Left renal pelvis (tissue), 4 donors: ENCODE measurements at places on chromosomes 13 and 19.
A peak's percentile ranks its signal among the peaks of the same experiment; 100 is the strongest.

- DNase-seq, result no peak
Observed at GRCh38 chr13:40758811-40759210, 12.2 kb downstream of the MRPS31 start.

DNA sequence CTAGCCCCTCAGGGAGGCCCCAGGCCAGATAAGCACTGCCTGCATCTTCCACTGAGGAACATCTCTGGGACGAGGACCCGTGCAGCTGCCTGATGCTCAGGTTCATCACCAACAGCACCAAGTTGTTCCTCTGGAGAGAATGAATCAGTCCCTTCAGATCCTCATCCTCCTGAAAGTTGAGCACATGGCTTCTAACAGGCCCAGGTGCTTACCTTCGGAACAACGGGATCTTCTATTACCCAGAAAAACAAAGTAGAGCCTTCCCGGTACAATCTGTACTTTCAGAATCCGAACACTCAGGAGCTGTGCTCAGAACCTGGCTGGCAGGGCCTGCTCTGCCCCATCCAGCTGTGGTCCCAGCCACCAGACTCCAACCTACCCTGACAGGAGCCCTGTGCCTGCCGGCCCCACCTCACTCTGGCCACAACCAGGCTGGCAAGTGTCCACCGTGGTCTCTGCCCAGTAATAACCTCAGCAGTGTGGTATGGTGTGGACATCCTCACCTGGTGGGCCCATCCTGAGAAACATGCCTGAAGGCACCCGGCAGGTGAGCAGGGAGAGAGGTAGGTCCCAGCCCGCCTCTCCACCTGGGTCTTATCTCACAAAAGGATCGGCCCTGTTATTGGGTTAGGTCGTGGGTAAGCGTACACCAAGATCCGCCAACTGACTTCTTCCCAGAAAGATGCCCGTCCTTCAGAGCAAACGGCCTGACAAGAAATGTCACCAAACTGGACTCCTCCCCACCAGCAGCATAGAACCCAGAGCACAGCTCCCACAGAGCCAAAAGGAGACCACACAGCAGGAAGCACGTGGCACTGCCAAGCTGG lies 34.1 kb downstream of the ELL start:
- DNase-seq, result no peak

- DNase-seq, result peak; percentile 70
Observed at GRCh38 chr13:80338781-80339562, 2.0 kb downstream of the SPRY2 start.

DNA sequence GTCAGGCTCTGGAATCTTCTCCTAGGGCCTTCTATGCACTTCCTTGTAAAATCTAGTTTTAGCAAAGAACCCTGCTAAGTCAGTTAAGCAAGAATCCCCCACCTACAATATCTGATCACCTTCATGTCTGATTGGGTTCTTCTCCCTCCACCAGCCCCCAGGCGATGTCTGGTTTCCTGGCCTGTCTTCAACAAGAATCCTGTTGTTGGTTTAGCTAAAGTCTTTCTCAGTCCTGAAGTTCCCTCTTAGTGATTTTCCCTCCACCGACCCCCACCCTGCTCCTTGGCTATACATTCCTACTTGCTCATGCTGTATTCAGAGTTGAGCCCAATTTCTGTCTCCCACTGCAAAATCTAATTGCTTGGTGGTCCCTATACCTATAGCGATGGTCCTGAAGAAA lies 35.2 kb upstream of the SLC46A3 start:
- no peak for DNase-seq

DNA sequence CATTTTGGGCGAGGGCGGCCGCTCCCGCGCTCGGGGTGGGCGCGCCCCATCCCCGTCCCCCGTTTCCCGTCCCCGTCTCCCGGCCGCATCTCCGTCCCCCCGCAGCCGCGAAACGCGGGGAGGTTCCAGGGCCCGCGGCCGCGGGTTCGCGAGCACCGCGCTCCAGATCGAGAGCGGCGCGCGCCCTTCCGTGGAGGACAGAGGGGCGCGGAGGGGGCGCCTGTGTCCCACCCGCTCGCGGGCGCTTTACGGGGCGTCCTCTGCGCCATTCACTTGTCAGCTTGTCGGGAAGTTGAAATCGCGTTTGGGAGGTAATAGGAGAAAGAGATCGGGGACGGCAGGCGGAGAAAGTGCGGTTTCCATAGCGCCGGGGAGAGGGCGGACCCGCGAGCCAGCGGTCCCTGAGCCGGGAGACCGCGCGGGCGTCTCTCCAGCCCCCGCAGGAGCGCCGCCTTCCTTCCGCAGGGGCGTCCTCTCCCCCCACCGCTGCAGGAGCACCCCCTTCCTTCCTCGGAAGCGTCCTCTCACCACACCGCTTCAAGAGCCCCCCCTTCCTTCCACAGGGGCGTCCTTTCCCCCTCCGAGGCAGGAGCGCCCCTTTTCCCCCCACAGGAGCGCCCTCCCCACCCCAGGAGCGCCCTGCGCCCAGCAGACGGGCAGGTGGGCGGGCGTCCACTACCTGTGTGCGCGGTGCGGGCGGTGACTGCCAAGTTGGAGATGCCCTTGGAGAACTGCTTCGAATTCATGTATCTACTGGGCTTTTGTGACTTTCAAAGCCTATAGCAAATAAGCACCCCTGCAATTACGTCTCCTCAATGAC lies 962 bp upstream of the IRS2 start:
- DNase-seq, result no peak

DNA sequence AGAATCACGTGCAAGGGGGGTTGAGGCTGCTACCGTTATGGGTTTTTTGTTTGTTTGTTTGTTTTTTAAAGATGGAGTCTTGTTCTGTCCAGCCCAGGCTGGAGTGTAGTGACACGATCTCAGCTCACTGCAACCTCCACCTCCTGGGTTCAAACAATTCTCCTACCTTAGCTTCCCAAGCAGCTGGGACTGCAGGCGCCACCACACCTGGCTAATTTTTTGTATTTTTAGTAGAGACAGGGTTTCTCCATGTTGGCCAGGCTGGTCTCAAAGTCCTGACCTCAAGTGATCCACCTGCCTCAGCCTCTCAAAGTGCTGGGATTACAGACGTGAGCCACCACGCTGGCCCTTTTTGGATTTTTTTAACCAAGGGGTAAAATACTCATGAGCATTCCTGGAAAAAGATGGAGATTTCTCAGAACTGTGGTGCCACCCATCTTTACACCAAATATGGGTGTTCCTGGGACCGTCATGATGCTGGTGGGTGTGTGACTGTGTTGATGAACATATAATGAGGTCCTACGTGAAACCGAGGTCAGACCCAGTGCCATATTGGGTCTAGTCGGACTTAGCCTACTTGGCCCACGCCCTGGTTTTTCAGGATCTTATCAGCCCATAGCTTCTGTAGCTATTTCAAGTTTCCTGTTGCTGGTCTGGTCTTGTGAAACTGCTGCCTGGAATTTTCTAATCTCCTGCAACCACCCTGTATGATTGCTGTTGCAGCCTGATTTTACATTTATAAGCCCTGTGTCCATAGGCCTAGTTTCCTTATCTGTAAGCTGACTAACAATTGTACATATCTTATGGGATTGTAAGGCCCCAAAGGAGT lies 6.2 kb downstream of the PPP1R15A start:
- DNase-seq, result no peak

- DNase-seq, result no peak
Observed at GRCh38 chr19:10812902-10813404, 23.1 kb downstream of the TMED1 start.

DNA sequence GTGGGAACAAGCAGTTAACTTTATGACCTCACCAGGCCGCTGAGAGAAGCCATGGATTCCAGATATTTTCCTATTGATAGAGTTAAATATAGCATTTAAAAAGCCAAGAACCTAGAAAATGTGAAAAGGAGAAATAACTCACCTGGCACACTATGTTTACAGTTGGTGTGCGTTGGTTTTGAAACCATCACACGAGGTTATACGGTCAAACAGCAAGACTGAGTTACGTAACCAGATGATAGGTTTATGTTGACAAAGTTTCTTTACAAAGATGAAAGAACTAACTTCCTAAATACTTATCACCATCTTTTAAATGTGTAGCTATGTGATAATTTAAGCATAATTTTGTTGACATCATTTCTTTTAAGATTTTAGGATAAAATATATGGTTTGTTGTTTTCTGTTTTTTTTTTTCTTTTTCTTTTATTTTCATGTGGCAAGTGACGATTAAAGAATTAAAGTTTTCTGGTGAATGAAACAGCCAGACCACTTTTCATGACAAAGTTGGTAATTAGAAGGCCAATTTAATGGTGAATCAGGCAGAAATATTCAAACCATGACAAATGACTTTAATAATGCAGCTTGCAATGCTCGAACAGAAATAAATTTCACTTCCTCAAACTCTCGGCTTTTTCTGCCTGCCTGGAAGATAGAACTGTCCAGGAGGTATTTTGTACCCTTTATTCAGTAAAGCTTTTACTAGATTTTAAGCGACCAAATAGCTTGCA lies 339.1 kb upstream of the OBI1 start:
- DNase-seq, result no peak

- DNase-seq, result no peak
Observed at GRCh38 chr13:23754506-23754905, 134.7 kb downstream of the MIPEP start.

DNA sequence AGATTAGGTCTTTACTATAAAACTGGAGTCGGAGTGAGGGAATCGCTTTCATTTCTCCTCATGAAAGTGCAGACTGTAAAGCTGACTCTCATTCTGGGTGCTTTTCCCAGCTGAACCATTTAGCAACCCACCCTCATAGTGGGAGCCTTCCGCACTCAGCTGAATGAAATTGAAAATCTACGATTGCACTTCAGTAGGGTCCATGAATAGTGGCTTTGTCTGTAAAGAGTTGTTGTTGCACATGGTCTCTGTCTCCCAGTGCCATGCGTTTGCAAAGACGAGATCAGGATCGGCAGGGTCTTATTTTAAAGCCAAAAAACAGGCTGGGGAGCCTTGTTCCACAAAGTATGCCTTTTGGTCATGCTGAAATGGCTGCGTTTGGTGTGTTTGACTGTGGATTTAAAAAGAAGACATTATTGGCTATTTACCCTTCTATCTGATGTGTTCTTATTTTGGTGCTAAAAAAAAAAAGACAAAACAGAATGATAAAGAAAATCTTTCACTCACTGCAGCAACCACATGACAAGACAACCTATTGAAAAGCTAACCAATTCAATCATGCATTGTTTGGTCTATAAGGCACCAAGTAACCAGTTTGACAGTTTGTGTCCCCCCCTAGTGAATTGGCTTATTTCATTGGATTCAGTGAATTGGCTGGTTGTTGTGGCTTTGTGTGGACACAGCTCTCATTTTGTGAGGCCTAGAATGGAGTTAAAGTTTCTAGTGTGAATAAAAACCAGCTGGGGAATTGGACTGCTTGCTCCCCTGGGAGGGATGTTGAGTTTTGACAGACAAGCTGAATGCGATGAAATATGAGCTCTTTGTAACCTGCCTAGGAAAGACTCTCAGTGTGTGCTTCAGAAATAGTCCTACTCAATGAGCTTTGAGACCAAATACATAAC lies 65.6 kb downstream of the ARHGAP35 start:
- no peak for DNase-seq

- no peak for DNase-seq
Observed at GRCh38 chr13:113822266-113822665, 41.6 kb downstream of the GAS6 start.

DNA sequence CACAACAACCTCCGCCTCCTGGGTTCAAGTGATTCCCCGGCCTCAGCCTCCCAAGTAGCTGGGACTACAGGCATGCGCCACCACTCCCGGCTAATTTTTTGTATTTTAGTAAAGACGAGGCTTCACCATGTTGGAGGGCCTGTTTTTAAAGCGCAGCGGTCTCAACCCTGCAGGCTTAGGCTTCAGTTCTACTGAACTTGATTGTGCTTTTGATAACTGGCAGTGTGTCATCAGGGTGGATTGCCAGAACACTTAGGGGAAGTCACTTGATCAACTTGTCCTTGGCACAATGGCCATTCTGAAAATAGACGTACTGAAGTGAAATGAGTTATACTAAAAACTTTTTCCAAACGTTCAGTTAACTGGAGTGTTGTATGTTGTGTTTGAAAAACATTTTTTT lies 472.2 kb downstream of the KLF5 start:
- no peak for DNase-seq

- DNase-seq, result no peak
Observed at GRCh38 chr13:50948601-50949000, 39.0 kb downstream of the RNASEH2B start.

- no peak for DNase-seq
Observed at GRCh38 chr13:73411067-73411809, 352.4 kb downstream of the KLF5 start.

DNA sequence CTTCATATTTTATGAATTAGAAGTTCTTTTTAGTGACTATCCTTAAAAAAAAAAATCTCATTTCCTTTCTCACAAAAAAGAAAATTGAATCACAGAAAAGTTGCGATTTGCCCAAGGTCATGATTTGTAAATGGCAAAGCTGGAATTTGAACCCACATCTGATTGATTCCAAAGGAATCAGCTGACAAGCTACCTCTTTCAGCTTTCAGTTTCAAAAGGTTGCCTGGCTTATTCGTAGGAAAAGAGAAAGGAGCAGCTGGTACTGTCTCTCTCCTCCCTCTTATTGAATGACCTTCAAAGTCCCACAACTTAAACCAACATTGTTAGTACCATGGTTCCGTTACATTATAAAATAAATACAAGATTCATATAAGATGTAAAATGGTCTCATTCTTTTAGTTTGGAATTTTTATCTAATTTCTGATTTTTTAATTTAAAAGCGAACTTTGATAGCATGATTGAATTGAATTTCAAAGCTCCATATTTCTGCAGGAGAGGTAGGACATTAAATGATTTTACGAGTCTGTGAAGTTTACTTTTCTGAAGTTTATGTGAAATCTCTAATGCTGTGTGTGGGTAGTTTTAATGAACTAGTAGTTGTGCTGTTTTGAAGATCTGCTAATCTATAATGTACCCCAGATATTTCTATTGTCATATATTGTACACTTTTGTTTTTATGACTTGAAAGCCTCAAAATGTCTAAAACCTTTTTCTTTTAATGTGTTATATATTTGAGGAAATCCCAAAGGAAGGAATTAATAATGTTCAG lies 18.5 kb upstream of the KCTD4 start:
- no peak for DNase-seq

- DNase-seq, result no peak
Observed at GRCh38 chr13:44340508-44340907, 33.1 kb upstream of the SERP2 start.

GRCh38 chr13:74891610-74892009 lies 590.4 kb downstream of the TBC1D4 start:
- no peak for DNase-seq

DNA sequence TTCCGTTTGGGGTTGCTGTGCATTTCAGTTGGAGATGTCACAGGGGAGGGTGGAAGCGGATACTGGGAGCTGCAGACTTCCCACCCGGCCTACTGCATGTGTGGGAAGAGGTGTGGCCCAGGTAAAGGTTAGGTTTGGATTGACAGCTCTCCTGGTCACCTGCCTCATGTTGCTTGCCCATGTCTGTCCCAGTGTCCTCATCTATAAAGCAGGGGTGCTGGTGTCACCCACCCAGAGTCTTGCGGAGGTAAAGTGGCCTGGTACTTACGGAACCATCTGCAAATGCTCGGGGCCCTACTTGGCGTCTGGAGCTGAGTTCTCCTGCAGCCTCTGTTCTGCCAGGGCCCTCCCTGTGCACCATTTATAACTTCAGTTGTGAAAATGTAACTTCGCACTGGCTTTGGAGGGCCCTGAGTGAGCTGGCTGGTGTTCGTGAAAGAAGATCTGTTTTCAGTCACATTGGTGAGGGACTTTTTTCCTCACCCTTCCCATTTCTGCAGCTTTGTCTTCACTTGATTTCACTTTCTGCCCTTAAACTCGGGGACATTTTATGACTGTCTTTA lies 65.1 kb upstream of the TEX29 start:
- DNase-seq, result no peak

- no peak for DNase-seq
Observed at GRCh38 chr13:94196413-94196812, 283.1 kb downstream of the DCT start.

- no peak for DNase-seq
Observed at GRCh38 chr13:76160961-76161925, 525.1 kb downstream of the LMO7 start.

- DNase-seq, result no peak
Observed at GRCh38 chr13:76879883-76880270, 6.3 kb downstream of the KCTD12 start.
